GM23248 (cell line): ENCODE measurements at places on chromosomes 7 and 10. TPM values are rescaled to one million over a fixed set of nuclear protein-coding genes. Genes with fewer than 3 reads are reported as not detected.

Gene FOXI2
- not detected in 2 replicates for total RNA-seq

Gene SNX10
- 1.4 and 1.5 TPM in 2 replicates for total RNA-seq

Gene FRMPD2
- total RNA-seq = not detected in 2 replicates

Gene ATRNL1
- not detected in 2 replicates for total RNA-seq

Gene CALHM3
- not detected in 2 replicates for total RNA-seq

Gene PRSS2
- not detected in 2 replicates for total RNA-seq

Gene LRRD1
- not detected in 2 replicates for total RNA-seq

Gene HABP2
- not detected in 2 replicates for total RNA-seq

Gene FFAR4
- total RNA-seq = not detected in 2 replicates

Gene CTAGE8
- 0.13 TPM in 1 of 2 replicates, not detected in the other for total RNA-seq

Gene CRYGN
- total RNA-seq = not detected in 2 replicates

Gene SPDYE9
- total RNA-seq = not detected in 2 replicates

Gene SH3PXD2A
- total RNA-seq = 58.0 and 64.0 TPM in 2 replicates

Gene EBLN1
- not detected in 2 replicates for total RNA-seq

Gene DENND2A
- total RNA-seq = 2.2 and 2.4 TPM in 2 replicates

Gene REEP3
- 72.1 and 76.6 TPM in 2 replicates for total RNA-seq

Gene MYH16
- total RNA-seq = not detected in 2 replicates

Gene ACTR3C
- total RNA-seq = not detected in 2 replicates

Gene BTBD16
- not detected in 2 replicates for total RNA-seq

Gene C10orf71
- not detected in 2 replicates for total RNA-seq

Gene CHST15
- total RNA-seq = 0.11 and 0.25 TPM in 2 replicates

Gene GPAM
- total RNA-seq = 9.0 and 12.5 TPM in 2 replicates

Gene GATA3
- total RNA-seq = not detected in 2 replicates

Gene DOCK4
- 3.7 and 5.0 TPM in 2 replicates for total RNA-seq

Gene IFIT1B
- not detected in 2 replicates for total RNA-seq

Gene HYAL4
- not detected in 2 replicates for total RNA-seq

Gene SPDYE11
- total RNA-seq = not detected in 2 replicates

Gene AKR1C4
- total RNA-seq = not detected in 2 replicates

Gene KLLN
- 1.1 TPM in 1 of 2 replicates, not detected in the other for total RNA-seq

Gene KCNMA1
- total RNA-seq = 14.2 and 18.6 TPM in 2 replicates

Gene GTF2IRD2
- 6.7 and 14.8 TPM in 2 replicates for total RNA-seq

Gene ADIRF
- 17.6 and 34.1 TPM in 2 replicates for total RNA-seq

Gene OPN1SW
- total RNA-seq = not detected in 2 replicates

Gene RELN
- total RNA-seq = 0.38 and 0.97 TPM in 2 replicates

Gene ELN
- total RNA-seq = 698 and 974 TPM in 2 replicates

Gene HYCC1
- 55.6 and 59.2 TPM in 2 replicates for total RNA-seq

Gene SPDYE2B
- not detected in 2 replicates for total RNA-seq

Gene GRID2IP
- not detected in 2 replicates for total RNA-seq

Gene OR2F1
- total RNA-seq = not detected in 2 replicates

Gene ZKSCAN5
- 10.7 and 12.0 TPM in 2 replicates for total RNA-seq

Gene PRKAG2
- total RNA-seq = 11.5 and 19.5 TPM in 2 replicates

Gene HGF
- 2.7 and 4.4 TPM in 2 replicates for total RNA-seq

Gene ZNF804B
- total RNA-seq = not detected in 2 replicates

Gene SCART1
- total RNA-seq = 0.65 and 2.1 TPM in 2 replicates

Gene PTEN
- 79.4 and 93.9 TPM in 2 replicates for total RNA-seq

Gene NUTM2B
- 0.76 TPM in 1 of 2 replicates, not detected in the other for total RNA-seq

Gene ASZ1
- total RNA-seq = not detected in 2 replicates

Gene SLC16A9
- total RNA-seq = not detected in 2 replicates

Gene PSMG3
- 28.3 and 36.8 TPM in 2 replicates for total RNA-seq

Gene ADARB2
- not detected in 2 replicates for total RNA-seq
